ENCODE measurements at places on chromosomes 7 and 10. TPM values are rescaled to one million over a fixed set of nuclear protein-coding genes. Genes with fewer than 3 reads are reported as not detected.

NME8 gene
- not detected for total RNA-seq

DENND2A gene
- 54.6 TPM for total RNA-seq

ETV1 gene
- total RNA-seq, result 20.0 TPM

ASIC3 gene
- 4.4 TPM for total RNA-seq

SPDYE2B gene
- total RNA-seq, result not detected

SCART1 gene
- 2.9 TPM for total RNA-seq

VWC2 gene
- total RNA-seq, result 3.7 TPM

SYT15 gene
- 2.5 TPM for total RNA-seq

STRIP2 gene
- total RNA-seq, result 19.6 TPM

CYP3A7 gene
- not detected for total RNA-seq

PPP1R17 gene
- 0.33 TPM for total RNA-seq

FRMD4A gene
- total RNA-seq, result 103 TPM

FAM221A gene
- 21.3 TPM for total RNA-seq

ERCC6 gene
- 35.5 TPM for total RNA-seq

PITX3 gene
- total RNA-seq, result 2.1 TPM

ZNF365 gene
- 2.9 TPM for total RNA-seq

C7orf33 gene
- total RNA-seq, result 3.6 TPM

OR13A1 gene
- total RNA-seq, result not detected

BEND7 gene
- 35.7 TPM for total RNA-seq

ADCY1 gene
- 43.0 TPM for total RNA-seq

CALCR gene
- 0.38 TPM for total RNA-seq

FKBP9 gene
- total RNA-seq, result 134 TPM

TMEM178B gene
- total RNA-seq, result 16.5 TPM

IDI2 gene
- not detected for total RNA-seq

MYOF gene
- total RNA-seq, result 59.4 TPM

PCDH15 gene
- total RNA-seq, result 17.0 TPM

HTR5A gene
- total RNA-seq, result 0.22 TPM

Measured in camera-type eye (tissue), 1 donor.